ENCODE measurements at places on chromosomes 4 and X. TPM values are rescaled to one million over a fixed set of nuclear protein-coding genes. Genes with fewer than 3 reads are reported as not detected.
A peak's percentile ranks its signal among the peaks of the same experiment; 100 is the strongest.

GRCh38 chr4:134174271-134174670 is 27.3 kb downstream of the PABPC4L start:
- no peak overlapping the region for H3K27ac ChIP-seq
- no peaks in the 10 kb centered on the region for H3K36me3 ChIP-seq
- no peaks in the 10 kb centered on the region for H3K27me3 ChIP-seq
- no peak for DNase-seq

Gene NOCT
- 27.6 TPM for total RNA-seq

GRCh38 chr4:85956293-85956945 is 403.4 kb downstream of the MAPK10 start:
- no peak overlapping the region for H3K27ac ChIP-seq
- DNase-seq = no peak
- no peaks in the 10 kb centered on the region for H3K36me3 ChIP-seq
- H3K27me3 ChIP-seq = no peaks in the 10 kb centered on the region
- H3K4me3 ChIP-seq = no peak overlapping the region

- H3K27me3 ChIP-seq = no peaks in the 10 kb centered on the region
- DNase-seq = no peak
- H3K27ac ChIP-seq = no peak overlapping the region
- no peaks in the 10 kb centered on the region for H3K4me1 ChIP-seq
- H3K36me3 ChIP-seq = no peaks in the 10 kb centered on the region
- H3K4me3 ChIP-seq = no peak overlapping the region
Observed at GRCh38 chrX:148865277-148866210, 365.1 kb downstream of the AFF2 start.

GRCh38 chrX:95441836-95442235 is 1242.8 kb upstream of the DIAPH2 start:
- H3K36me3 ChIP-seq = no peaks in the 10 kb centered on the region
- no peak overlapping the region for H3K27ac ChIP-seq
- DNase-seq = no peak
- H3K27me3 ChIP-seq = no peaks in the 10 kb centered on the region
- no peak overlapping the region for H3K4me3 ChIP-seq
- H3K4me1 ChIP-seq = no peaks in the 10 kb centered on the region

DNA sequence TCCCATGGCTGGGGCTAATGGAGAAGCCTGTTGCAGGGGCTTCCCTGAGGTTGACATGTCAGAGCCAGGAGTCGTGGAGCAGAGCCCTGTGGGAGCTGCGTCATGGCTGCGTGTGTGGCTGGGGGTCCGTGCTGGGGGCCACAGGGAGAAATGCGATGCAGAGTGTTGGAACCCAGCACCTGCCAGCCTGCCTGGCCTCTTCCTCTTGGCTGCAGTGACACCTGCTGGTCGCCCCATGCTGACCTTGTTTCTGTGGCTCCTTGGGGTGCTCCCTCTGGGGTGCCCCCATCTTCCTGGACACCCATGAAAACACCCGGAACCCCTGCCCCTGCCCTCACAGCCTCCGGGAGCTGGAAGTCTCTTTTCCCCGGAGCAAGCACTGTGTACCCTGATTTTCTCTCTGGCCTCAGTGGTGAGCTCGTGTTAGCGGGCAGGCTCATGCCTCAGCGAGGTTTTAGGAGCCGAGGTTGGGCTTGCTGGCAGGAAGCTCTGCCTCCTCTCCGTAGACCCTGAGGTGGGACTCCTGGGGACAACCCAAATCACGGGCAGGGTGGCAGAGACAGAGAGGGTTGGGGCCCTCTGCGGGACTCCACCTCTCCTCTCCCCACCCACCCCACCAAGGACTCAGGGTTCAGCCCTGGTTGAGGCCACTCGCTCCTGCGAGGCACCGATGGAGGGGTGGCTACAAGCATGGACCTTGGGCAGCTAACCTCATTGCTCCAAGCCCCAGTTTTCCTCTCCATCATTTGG is 103.7 kb downstream of the SORCS2 start:
- no peak overlapping the region for H3K4me3 ChIP-seq
- H3K27ac ChIP-seq = no peak overlapping the region
- H3K36me3 ChIP-seq = no peaks in the 10 kb centered on the region
- H3K27me3 ChIP-seq = no peaks in the 10 kb centered on the region

Gene BST1
- 2.4 TPM for total RNA-seq

Gene FAM9C
- total RNA-seq = not detected

- no peak overlapping the region for H3K27ac ChIP-seq
- no peaks in the 10 kb centered on the region for H3K36me3 ChIP-seq
- H3K4me3 ChIP-seq = no peak overlapping the region
- H3K4me1 ChIP-seq = no peaks in the 10 kb centered on the region
- DNase-seq = no peak
Observed at GRCh38 chr4:150061086-150061776, 17.0 kb upstream of the DCLK2 start.

GRCh38 chr4:124386163-124386562 is 326.4 kb downstream of the ANKRD50 start:
- no peaks in the 10 kb centered on the region for H3K36me3 ChIP-seq
- DNase-seq = no peak
- no peaks in the 10 kb centered on the region for H3K27me3 ChIP-seq
- no peak overlapping the region for H3K4me3 ChIP-seq

GRCh38 chr4:56370377-56370776 is 16.9 kb downstream of the AASDH start:
- H3K4me1 ChIP-seq = no peaks in the 10 kb centered on the region
- H3K36me3 ChIP-seq = no peaks in the 10 kb centered on the region
- no peak overlapping the region for H3K4me3 ChIP-seq
- no peaks in the 10 kb centered on the region for H3K27me3 ChIP-seq

DNA sequence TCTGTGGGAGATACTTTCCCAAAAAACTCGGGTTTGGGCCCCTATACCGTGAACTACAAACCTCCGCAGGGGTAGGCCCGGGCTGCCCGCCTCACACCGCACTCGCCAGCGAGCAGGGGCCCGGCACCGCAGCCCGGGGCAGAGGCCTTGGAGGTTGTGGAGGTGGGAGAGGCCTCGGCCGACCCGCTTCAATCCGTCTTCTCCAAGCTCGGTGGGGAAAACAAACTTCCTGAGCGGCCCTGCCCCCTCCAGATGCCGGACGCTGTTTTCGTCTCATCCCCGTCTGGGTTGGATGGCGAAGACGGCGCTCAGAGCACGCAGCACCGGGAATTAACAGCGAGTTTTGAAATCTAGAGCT is 442 bp upstream of the MCUB start:
- no peak for DNase-seq
- peaks cover 25% of the 10 kb centered on the region for H3K4me1 ChIP-seq
- peak overlapping the region; percentile 90 for H3K4me3 ChIP-seq
- no peaks in the 10 kb centered on the region for H3K36me3 ChIP-seq

GRCh38 chr4:37797374-37797773 is 29.1 kb upstream of the PGM2 start:
- no peak overlapping the region for H3K4me3 ChIP-seq
- DNase-seq = no peak
- H3K4me1 ChIP-seq = no peaks in the 10 kb centered on the region
- H3K36me3 ChIP-seq = no peaks in the 10 kb centered on the region
- H3K27me3 ChIP-seq = peaks cover 6% of the 10 kb centered on the region

- no peak overlapping the region for H3K27ac ChIP-seq
- DNase-seq = no peak
- peaks cover 7% of the 10 kb centered on the region for H3K27me3 ChIP-seq
- H3K4me1 ChIP-seq = no peaks in the 10 kb centered on the region
Observed at GRCh38 chrX:115490814-115491213, 70.2 kb upstream of the PLS3 start.

- H3K27ac ChIP-seq = no peak overlapping the region
- peak; percentile 2 for DNase-seq
- no peaks in the 10 kb centered on the region for H3K4me1 ChIP-seq
- H3K27me3 ChIP-seq = no peaks in the 10 kb centered on the region
- no peaks in the 10 kb centered on the region for H3K36me3 ChIP-seq
Observed at GRCh38 chrX:31420711-31421151, 348.9 kb upstream of the FTHL17 start.

DNA sequence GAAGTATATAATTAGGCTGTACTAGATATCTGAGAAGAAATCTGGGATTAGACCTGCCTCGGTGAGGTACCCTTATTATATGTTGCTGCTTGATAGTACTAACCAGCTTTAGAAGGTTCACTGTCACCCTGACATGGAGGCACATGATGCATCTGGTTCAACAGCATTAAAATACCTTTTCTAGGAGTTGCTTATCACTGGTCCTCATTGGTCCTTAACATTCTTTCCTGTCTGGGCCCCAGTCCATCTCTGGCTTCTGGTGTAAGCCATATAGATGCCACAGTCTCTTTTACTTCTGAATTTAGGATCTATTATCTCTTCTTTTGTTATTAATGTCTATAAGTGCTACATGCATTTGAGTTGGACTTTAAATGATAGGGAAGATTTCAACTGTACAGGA is 40.2 kb downstream of the GPRIN3 start:
- H3K27ac ChIP-seq = no peak overlapping the region
- no peaks in the 10 kb centered on the region for H3K27me3 ChIP-seq

Gene TCEAL2
- 0.28 TPM for total RNA-seq
